ENCODE measurements at places on chromosomes 1 and 21.
A peak's percentile ranks its signal among the peaks of the same experiment; 100 is the strongest.

- DNase-seq = no peak
Measured at GRCh38 chr1:6544831-6545230, 9.5 kb downstream of the NOL9 start.

GRCh38 chr21:24852610-24853195 lies 754.6 kb downstream of the MRPL39 start:
- DNase-seq = no peak

DNA sequence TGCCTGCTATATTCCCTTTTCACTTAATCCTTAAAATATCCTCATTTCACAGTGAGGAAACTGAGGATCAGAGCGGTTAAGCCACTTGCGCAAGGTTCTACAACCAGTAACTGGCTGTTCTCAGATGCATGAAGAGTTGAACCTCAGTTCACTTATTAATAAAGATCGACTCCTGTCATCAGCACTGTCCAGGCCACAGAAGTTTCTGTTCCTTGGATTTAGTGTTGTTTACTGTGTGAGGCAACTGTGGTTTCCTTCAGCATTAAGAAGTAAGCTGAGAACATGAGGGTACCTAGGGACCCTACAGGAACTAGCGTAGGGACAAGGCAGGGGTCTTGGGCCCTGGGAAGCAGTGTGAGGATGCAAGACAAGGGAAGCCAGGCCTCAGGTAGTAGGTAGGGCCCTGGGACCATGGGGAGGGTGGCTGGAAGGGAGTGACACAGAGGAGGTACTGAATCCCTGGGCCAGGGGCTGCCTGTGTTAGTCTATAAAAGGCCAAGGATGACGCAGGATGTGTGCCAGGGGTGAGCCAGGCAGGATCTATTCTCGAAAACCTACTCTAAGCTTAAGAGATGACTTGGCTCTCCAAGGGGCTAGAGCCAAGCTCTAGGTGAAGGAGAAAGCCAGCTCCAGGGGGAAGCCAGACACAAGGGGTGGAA lies 181.2 kb upstream of the CSF3R start:
- no peak for DNase-seq

GRCh38 chr1:116429821-116430374 lies 56.9 kb downstream of the ATP1A1 start:
- DNase-seq = no peak

DNA sequence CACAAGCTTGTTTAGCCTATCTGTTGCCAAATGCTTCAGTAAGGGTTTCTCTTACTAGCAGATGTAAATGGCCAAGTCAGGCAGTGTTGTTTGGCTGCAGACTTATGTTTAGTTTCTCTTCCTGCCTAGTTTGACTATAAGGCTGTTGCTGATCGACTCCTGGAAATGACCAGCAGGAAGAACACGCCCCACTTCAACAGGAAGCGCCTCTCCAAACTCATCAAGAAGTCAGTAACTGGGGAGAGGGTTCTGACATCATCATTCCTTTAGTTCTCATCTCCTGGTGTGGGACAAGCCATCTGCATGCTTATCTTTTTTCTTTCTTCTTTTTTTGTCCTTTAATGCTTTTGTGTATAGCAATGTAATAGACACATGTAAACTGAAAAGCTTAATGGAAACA lies 25.1 kb downstream of the RRP1B start:
- no peak for DNase-seq

GRCh38 chr1:153547560-153548551 lies 1.2 kb downstream of the S100A3 start:
- no peak for DNase-seq

DNA sequence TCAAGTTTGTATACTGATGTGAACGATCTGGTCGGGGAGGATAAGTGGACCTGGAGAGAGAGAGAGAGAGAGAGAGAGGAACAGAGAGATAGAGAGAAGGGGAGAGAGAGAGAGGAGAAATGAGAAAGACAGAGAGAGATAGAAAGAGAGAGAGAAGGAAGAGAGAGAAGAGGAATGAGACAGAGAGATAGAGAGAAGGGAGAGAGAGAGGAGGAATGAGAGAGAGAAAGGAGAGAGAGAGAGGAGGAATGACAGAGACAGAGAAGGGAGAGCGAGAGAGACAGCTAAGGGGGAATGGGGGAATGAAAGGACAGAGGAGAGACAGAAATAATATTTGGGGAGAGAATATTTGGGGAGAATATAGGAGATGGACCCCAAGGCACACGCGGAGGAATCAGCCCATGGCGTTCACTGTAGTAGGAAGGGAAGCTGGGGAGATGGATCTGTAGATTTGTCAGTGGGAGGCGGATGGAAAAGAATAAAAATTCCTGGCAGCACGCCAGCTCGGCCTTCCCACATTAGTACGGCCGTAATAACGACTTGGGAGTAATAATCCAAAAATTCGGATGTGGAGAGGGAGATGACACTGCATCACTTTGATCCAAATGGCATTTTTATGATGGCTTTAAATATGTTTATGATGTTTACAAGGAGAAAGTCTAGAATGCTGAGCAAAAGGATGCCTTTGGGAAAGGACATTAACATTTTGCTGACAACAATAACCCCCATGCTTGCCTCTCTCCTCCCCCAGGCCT lies 159.8 kb upstream of the KCNJ6 start:
- no peak for DNase-seq

DNA sequence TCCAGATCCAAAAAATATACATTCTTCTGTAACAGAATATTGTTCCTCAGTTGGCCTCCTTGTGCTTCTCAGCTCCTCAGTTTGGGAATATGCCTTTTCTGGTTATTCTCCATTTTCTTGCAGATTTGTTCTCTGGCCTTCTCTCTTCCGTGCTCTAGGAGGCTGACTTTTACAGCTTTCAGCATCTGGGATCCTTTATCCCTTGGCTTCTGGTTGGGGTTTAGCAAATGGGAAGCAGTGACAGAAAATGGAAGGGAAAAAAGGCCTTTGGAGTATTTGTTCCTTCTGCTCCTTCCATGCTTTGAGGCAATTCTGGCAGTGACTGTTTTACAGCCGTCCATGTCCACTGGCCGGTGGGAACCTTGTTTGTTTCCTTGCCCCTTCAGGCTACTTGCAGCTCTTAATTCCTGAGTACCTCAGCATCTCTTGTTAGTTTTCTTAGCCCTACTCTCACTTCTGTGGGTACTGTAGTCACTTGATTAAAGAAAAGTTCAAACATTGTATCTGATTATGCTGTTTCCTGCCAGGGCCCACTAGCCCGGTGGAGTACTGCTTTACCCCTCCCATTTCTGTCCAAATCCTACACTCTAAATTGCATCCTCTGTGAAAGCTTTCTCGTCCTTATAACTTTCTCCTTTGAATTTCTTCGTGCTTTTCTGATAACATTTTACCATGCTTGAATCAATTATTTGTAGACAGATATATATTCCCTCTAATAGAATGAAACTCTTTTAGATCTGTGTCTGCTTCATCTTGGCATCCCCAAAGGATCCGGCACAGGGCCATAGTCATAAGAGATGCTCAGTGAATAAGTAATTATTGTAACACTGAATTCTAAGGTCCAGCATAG lies 118.2 kb downstream of the OSBPL9 start:
- no peak for DNase-seq

DNA sequence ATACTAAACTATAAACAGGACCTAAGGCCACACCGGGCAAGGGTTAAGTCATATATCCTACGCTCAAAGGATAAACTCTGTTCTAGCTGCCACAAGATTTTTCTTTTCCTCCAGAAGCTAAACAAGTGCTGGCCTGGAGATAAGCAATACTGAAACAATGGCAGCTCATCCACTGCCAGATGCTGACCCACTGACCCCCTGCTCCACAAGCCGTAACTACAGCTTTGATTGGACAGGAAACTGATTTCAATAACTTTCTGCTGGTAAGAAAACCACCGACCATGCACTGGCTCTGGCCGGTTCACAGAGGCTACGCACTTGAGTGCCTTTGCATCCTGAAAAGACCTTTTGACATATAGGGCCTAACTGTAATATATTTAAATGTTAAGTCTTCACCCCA lies 51.3 kb upstream of the PLA2G2C start:
- DNase-seq = no peak

DNA sequence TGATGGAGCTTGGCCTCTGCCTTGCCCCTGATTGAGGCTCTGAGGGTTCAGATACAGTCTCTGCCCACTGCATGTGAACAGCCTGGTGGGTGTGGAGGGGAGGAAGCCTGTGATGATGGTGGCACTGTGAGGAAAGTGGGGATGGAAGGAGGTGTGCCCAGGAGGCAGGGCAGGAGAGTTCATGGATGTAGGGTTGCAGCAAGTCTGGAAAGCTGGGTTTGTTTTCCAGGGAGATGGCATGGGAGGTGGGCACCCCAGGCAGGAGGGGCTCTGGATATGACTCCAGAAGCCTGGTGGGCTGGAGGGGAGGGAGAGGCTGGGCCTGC lies 63.2 kb downstream of the ADARB1 start:
- no peak for DNase-seq

- peak; percentile 69 for DNase-seq
Measured at GRCh38 chr1:155911156-155912055, at the start of gene RIT1. RIT1 (minus strand) TSS chr1:155911349; CDS start chr1:155910761, 588 bp downstream.

- DNase-seq = no peak
Measured at GRCh38 chr1:29475326-29475725, 239.0 kb downstream of the PTPRU start.

- no peak for DNase-seq
Measured at GRCh38 chr1:201933840-201934430, 12.4 kb downstream of the LMOD1 start.

DNA sequence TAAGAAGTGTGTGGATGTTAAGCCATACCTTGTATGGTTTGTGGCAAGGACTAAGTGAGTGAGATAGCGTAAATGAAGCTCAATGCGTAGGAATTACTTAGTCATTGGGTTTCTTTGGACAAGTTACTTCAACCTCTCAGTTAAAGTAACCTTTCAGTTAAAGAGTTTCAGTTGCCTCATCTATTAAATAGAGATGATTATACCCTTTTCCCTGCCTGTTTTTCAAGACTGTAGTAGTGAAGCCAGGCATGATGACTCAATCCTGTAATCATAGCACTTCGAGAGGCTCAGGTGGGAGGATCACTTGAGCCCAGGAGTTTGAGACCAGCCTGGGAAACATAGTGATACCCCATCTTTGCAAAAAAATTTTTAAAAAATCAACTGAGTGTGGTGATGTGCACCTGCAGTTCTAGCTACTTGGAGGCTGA lies 6.3 kb downstream of the ZMPSTE24 start:
- no peak for DNase-seq

- DNase-seq = no peak
Measured at GRCh38 chr1:85502625-85503083, 37.7 kb upstream of the DDAH1 start.

- DNase-seq = no peak
Measured at GRCh38 chr1:94949681-94950661, 23.1 kb upstream of the CNN3 start.

DNA sequence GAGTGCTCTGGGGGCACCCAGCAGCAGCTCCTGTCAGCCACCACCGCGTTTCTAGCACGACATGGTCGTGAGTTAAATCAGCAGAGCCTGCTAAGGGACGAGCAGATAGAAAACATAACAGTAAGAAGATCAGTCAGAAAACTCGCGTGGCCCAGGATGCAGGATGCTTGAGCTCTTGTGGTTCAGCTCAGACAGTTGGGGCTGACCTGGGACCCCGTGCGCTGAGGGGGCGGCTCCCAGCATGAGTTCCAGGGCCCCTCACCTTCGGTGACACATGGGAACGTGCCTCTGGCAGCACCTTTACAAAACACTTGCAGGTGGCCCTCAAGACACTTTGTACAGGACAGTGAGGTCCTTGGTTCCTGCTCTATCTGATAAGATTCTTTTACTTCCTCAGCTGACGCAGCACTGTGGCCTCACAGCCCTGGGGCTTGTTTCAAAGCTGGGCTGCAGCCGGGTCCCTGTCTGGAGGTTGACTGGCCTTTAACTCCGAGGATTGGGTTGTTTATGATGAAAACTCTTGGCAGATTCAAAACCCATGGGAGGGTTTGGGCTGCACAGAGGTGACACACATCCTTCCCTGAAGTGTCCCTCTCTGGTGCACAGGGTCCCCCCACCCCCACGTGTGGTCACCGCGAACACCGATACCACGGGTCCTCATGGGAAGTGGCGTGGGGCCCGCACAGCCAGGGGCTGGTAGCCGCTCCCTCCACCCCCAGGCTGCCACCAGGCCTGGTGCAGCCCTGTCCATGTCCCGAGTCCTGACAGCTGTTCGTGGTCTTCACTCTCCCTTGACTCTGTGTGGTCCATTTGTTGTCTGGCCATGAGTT lies 65.3 kb upstream of the COL6A1 start:
- DNase-seq = no peak

- no peak for DNase-seq
Measured at GRCh38 chr21:28801906-28802305, 190.8 kb downstream of the LTN1 start.

GRCh38 chr1:247293047-247293446 lies 37.2 kb downstream of the VN1R5 start:
- DNase-seq = no peak

DNA sequence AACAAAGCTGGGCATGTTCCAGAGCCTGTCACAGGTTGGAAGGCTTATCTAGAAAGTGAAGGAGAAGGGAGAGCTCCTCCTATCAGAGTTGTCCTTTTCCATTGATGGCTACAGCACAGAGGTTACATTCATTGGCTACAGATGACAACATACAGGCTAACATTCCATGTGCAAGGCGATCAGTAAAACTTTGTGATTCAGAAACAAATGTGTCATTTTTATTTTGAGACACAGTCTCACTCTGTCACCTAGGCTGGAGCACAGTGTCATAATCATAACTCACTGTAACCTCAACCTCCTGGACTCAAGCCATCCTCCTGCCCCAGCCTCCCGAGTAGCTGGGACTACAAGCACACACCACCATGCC lies 32.6 kb downstream of the TRIM67 start:
- no peak for DNase-seq

GRCh38 chr1:224565186-224565585 lies 50.9 kb upstream of the CNIH3 start:
- DNase-seq = no peak

DNA sequence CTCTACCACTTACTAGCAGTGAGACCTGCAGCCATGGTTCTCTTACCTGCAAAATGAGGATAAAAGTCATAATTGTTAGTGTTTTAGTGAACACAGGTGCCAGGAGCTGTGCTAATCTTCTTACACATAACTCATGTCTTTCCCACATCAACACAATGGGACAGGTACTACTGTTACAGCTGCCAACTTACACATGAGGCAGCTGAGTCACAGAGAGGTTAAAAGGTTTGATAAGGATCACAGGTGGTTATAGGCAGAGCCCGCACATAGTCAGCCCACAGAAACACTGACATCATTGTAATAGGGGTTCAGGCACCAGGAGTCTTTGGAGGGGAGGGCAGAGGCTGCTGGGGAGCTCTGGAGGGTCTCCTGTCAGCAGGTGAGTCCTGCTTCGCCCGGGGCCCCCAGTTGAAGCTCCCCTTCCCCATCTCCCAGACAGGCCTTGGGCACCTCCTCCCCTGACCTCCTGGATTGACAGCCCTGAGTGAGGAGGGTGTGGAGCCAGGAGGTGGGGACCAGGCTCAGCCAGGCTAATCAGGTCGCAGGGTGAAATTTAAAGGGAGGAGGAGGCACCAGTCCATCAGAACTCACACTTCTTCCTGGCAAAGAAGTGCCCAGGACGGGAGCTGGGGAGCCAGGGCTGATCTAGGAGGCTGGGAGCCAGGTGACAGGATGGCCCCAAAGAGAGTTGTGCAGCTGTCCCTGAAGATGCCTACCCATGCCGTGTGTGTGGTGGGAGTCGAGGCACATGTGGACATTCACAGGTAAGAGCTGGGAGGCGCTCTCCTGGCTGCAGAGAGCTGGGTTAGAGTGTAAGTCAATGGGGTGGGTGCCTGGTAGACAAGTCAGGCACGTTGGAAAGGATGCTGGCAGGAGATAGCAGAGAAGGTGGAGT lies at the start of gene PADI1:
Gene PADI1 (plus strand): TSS at position 583 of the 895 bp plus-strand sequence. CDS start 90 bp downstream, at position 673.
- no peak for DNase-seq

Data from stimulated activated CD4-positive, alpha-beta T cell treated with anti-CD3 and anti-CD28 coated beads, TNF-alpha, amount 100 ng/mL, for 4 hours (primary cell).